Inflammatory macrophage treated with lipopolysaccharide for 4 hours (primary cell): ENCODE measurements at places on chromosomes 13 and 19.

GRCh38 chr13:113207890-113208420 is 514 bp downstream of the PCID2 start:
- DNase-seq: peak; percentile 44

- no peak for DNase-seq
These were observed 3.7 kb downstream of the CDC34 start for GRCh38 chr19:535017-535835.

DNA sequence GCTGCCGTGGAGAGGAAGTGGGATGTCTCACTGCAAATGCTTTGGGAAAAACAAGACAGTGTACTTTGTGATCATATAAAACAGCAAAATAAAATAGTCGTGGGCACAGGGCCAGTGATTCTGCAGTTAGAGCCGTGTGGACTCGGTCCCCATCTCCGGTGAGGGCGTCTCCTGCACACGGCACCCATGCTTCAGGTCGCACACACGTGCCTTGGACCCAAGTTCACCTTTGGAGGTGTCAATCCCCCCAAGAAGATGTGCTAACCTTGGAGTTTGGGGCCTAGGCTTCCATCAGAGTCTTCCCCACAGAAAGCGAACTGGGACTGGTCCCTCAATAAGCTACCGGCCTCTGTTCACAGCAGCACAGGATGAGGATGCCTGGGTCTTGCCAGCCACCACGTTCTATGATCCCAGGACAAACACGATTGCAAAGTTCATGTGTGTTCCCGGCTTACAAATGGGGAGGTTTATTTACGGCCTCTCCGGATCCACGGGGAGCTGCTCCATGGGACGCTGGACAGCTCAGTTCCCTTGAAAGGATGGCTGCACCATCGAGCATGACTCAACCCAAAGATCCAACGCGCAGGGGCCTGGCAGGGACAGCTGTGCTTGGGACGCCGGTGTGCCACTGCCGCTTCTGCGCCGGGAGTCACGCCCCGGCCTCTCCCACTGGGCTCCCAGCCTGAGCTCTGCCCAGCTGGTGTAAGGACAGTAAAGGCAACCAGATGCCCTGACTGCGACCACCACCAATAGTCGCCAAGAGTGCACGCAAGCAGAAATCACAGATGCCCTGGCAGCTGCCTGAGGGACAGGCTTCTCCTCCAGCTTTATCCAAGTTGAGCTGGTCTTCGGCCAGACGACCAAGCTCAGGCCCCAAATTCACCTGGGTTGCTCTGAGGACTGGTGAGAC is 8.6 kb downstream of the GAS6 start:
- DNase-seq: no peak

- DNase-seq: no peak
These were observed 58.0 kb upstream of the ZNF536 start for GRCh38 chr19:30314056-30314804.

GRCh38 chr19:3135961-3136683 is at the start of gene GNA15:
Gene GNA15, plus strand, starts transcription at chr19:3136033. Its CDS starts 418 bp downstream, at chr19:3136451.
- DNase-seq: peak; percentile 83
